ENCODE measurements at places on chromosomes 7 and 10. TPM values are rescaled to one million over a fixed set of nuclear protein-coding genes. Genes with fewer than 3 reads are reported as not detected.

Gene OR2A42
- not detected for total RNA-seq

Gene PARP12
- total RNA-seq = 11.5 TPM

Gene HOXA5
- total RNA-seq = not detected

Gene MOGAT3
- total RNA-seq = not detected

Gene NPFFR1
- total RNA-seq = 0.03 TPM

Gene PRR15
- 0.68 TPM for total RNA-seq

DNA sequence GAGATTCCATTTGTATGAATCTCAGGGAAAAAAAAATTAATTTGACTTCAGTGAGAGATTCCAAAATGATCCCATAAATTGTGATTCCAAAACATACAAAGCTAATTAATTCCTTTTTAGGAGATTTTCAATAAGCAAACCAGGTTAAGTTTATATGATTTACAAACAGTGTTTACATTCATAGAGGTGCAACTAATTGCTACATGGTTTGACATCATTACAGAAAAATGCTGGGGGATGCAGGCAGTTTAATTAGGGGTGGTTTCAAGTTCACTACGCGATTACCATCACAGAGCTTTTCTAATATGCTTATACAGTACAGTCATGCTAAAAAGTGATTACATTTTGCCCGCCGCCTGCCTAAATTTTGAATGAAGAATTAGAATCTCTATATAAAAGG, 143.2 kb upstream of the MGMT start:
- DNase-seq = no peak

GRCh38 chr10:78250313-78251015, 216.8 kb downstream of the RPS24 start:
- DNase-seq = no peak

GRCh38 chr7:107982918-107983389, 20.0 kb downstream of the LAMB1 start:
- no peak for DNase-seq

DNA sequence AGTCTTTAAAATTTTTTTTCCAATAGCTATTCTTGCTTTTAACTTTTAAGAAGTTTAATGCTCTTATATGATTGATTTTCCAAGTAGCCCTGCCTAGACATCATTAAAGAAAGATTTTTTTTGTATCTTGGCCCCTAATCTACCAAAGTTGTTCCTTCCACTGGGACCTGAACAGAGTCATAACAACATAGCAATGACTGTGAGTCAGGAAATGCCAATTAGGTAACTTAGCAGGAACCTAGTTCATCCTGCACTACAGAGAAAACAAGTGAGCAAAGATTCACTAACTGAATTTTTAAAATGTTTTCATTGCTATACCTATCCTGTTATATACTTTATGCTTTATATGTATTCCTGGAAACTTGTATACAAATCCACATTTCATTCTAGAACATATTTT, 284.7 kb downstream of the BICC1 start:
- DNase-seq = no peak

DNA sequence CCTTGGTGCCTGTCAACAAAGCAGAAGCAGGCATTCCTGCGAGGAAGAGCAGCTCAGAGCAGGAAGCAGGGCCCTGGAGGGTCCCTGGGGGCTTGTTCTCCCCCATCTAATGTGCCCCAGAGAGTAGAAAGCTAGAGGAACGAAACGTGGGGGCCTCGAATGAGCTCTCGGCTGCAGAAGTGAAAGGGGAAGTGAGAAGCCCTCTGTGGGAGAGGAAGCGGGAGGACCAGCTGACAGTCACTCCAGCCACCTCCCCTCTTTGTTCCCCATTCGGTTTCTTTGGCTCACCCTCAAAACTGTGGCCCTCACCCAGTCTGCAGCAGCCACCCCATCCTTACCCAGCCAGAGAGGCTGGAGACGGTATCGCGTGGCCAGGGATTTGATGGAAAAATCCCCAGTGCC, 25.0 kb downstream of the C10orf105 start:
- DNase-seq = peak; percentile 68

DNA sequence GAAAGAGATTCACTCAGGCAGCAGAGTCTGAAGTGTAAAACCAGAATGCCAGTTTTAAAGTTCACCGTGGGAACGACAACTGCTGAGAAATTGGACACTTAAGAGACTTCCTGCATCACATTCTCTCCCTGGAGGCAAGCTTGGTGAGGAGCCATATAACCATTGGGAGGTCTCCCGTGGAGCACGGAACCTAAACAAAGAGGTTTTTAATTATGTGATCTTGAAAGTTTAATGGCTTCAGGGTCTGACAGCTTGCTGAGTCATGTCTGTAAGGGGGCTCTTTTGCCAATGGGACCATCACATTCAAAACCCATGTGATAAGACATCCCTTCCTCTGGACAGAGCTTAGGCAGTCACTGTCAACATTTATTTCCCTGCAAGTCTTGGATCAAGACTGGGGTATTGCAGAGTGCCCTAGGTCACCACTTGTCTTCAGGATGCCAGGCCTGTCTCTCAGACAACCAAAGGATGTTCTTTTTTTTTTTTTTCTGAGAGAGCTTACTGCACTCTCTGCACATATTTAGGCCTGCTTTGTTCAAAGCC, 674.4 kb downstream of the TYW1 start:
- DNase-seq = no peak

- DNase-seq = no peak
Measured at GRCh38 chr10:13604357-13605040, 17.7 kb downstream of the PRPF18 start.

DNA sequence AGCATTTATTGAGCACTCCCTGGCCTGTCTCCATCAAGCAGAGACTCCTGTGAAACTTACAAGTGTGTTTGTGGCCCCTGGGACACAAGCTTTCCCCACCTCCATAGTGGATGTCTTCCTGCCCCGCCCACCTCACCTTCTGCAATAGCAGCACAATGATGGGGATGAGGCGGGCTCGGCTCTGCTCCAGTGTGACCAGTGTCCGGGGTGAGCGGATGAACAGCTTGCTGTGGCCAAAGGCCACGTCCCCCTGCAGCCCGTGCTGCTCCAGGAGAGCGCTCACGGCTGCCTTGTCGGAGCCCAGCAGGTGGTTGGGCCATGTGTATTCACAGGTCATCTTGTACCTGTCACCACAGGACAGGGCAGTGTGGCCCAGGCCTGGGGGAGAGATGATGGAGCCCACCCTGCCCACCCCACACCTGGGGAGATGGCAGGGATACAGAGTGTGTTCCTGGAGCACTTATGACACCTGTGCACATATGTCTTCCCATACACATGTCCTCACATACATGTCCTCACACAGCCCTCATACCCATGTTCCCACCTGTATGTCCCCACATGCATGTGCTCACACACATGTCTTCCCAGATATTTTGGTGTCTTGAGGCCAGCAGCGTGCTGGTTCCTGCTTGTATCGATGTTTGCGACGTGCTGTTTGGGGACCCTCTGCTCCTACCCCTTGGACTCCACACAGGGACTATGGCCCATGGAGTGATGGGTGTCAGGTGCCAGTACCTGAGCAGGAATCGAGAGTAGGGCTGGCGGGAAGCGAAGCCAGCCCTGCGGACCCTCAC, 12.7 kb downstream of the MYO1G start:
- DNase-seq = no peak

GRCh38 chr10:11830836-11831519, 7.8 kb downstream of the PROSER2 start:
- DNase-seq = no peak

DNA sequence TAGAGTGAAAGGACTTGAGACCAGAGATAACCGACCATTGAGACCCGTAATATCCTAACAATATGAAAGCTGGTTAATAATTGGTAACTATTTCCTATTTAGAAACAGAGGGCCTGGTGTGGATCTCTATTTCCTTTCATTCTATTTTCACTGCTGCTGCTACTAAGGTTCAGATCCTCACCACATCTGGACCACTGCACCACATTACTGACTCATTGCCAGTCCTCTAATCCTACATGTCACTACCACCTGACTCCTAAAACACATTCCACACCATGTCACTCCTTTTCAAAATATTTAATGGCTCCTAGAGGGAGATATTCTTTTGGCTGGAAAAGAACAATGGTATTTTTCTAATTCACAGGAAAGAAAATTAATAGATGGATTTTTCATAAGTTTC, 6.4 kb downstream of the USP54 start:
- DNase-seq = no peak

- no peak for DNase-seq
Measured at GRCh38 chr7:10707519-10707918, 266.2 kb upstream of the PHF14 start.
